ENCODE measurements at places on chromosomes 13 and 19.

DNA sequence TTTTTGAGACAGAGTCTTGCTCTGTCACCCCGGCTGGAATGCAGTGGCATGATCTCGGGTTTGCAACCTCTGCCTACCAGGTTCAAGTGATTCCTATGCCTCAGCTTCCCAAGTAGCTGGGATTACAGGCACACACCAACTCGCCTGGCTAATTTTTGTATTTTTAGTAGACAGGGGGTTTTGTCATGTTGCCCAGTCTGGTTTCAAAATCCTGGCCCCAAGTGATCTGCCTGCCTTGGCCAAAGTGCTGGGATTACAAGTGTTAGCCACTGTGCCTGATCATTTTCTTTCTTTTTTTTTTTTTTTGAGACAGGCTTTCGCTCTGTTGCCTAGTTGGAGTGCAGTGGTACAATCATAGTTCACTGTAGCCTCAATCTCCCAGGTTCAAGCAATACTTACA lies 28.7 kb downstream of the ZMYM5 start:
- DNase-seq, result no peak

DNA sequence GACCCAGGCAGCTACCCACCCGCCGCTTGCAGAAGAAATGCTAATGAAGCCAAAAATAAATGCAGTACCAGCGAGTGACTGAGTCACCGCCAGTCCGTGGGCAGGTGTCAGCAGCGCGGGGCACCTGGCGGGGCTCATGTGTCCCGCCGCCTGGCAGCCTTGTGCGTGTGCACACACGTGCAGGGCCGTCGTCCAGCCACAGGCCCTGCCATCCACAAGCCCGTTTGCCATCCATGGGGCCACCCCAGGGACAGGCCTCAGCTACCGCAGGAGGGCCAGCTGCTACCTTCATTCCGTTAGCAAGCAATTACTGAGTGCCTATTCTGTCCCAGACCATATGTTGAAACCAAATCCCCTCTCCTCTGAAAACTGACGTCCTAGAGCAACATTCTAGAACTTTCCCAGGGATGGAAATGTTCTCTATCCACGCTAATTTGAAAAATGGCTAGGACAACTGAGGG lies 20.5 kb downstream of the NCAN start:
- DNase-seq, result no peak

DNA sequence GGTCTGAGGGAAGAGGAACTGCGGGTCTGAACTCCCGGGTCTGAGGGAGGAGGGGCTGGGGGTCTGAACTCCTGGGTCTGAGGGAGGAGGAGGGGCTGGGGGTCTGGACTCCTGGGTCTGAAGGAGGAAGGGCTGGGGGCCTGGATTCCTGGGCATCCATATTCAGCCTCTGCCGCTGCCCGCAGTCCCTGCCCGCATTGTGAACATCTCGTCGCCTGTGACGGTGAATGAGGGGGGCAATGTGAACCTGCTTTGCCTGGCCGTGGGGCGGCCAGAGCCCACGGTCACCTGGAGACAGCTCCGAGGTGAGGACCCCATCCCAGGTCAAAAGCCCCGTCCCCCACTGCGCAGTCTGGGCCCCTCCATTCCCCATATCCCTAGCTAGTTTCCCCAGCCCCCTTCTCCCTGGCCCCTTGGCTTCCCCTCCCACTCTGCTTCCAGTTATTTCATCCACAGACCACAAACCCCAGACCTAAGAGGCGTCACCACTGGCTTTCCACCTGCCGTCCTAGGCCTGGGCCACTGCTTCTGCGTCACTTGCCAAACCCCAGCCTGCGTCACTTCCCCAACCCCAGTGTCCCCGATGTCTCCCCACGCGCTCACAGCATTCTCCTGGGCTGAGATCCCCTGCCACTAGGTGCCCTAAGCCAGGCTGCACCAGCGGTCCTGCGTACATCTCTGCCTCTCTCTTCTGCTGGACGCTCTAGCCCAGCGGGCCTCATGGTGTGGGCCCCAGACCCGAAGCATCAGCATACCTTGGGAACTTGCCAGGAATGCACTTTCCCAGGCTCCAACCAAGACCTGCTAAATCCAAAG lies 13.9 kb downstream of the IGLON5 start:
- no peak for DNase-seq

- no peak for DNase-seq
Observed at GRCh38 chr13:37457612-37458011, 141.0 kb downstream of the POSTN start.

- DNase-seq, result peak; percentile 70
Observed at GRCh38 chr19:42420055-42420544, 7.1 kb downstream of the LIPE start.

DNA sequence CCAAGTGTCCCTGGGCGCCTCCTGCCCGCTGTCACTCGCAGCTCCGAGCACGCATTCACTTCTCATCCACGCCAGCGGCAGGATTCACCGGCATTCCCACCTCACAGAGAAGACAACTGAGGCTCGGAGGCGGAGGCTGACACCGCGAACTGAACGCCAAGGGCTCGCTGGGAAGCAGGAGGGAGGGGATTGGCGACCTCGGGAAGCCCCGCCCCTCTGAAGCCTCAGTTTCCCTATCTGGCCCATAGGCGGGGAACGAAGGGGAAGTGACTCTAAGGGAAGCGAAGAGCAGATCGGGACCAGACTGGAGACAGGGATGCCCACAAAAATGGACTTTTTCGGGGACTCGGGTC lies 256 bp downstream of the MICOS13 start:
- DNase-seq, result peak; percentile 56

DNA sequence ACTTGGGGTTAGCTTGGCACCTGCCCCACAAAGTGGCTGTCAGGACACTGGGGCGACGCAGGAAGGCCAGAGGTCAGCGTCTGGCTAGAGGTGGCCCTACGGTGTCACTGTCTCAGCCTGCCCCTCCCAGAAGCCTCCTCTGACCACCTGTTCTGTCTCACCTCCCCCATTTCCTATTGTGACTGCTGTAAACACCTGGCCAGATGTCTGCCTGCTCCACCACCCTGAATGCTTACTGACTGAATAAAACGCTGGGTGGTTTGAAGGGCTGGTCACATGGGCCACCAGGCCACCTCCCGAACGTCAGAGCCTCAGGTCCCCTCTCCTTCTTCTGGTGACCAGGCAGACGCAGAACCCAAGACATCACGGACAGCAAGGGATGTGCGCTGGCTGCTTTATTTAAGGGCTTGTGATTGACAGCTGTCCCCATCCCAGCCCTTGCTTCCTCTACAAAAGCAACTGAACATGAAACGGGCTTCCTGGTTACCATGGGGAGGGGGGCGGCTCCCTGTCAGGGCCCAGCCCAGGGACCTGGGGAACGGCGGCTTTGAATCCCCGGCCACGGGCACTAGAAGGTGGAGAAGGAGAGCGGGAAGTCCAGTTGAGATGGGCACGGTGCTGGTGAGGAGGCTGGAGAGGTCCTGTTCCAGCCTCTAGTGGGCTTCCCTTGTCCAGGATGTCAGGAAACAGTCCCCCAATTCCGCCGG lies 6.2 kb downstream of the ELOF1 start:
- DNase-seq, result peak; percentile 2

- DNase-seq, result no peak
Observed at GRCh38 chr19:55468054-55468393, 3.5 kb upstream of the C19orf85 start.

DNA sequence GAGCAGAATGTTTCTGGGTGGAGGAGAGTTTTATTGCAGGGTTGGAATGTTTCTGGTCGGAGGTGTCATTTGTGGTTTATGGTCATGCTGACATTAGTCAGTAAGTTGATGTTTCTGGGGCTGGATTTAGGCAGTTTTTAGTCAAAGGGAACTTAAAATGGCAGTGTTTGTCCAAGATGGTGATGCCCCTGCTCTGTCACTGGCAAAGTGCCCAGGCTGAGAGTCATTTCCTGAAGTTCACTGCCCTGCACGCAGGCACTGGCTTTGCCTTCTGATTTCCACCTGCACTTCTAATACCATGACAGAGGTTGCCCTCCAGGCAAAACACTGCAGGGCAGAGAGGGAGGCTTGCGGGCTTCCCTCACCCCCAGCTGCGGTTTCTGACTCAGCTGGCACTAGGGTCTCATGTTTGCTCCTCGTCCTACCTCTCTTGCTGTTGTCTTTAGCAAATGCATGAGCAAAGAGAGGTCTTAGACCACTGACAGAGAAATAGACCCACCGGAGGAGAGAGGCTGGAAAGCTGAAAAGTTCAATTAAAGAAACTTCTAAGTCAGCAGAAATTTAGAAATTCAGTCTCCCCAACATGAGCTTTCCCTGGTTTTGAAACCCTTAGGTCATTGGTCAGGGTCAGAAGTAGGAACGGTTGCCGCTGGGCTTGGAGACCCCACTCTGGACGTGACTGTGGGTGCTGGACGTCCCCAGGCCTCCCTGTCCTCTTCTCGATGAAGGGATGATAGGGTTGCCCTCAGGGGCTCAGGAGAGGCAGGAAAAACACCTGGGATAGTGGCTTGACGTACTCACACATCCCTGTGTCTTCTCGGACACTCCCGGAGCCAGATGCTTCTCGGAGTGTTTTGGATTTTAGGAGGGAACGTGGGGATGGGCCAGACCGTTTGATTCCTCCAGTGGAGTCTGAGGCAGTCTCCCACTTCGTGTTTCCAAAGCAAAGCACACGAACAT lies 26.3 kb downstream of the TMEM255B start:
- DNase-seq, result peak; percentile 56

GRCh38 chr19:7869910-7870511 lies 4.2 kb downstream of the PRR36 start:
- no peak for DNase-seq

DNA sequence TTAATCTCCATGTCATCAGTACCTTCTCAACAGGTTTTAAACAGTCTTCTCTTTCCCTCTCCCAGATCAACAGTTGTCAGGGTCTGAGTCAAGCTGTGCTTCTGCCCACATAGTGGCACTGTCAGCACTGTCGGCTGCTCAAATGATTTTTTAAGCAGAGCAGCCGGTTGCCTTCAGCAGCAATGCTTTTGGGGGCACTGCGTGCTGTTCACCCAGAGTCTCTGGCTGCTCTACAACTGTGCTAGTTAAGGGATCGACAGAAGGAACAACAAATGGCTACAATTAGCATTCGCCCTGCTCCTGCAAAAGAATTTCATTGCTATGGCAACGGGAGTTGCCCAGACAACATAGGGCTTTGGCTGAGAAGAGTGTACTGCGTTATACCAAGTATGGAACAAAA lies 412.9 kb downstream of the DIAPH3 start:
- peak; percentile 78 for DNase-seq

DNA sequence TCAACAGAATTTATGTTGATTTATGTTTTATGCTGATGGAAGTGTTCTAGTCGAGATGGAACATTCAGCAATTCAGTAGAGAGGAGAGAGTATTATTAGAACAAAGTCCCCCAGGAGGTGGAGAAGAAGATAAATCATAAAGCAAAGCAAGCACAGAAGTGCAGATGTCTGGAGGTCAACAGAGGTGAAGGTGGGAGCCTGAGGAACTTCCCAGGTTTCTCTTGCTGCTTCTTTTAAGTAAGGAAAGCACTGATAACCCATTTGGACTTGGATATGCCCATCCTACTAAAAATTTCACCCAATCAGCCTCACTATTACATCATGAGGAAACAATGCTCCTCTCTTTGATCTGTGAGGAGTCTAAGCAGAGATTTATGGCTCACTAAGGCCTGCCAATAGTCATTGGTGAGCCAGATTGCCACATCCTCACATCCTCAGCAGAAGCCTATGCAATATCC lies 98.8 kb downstream of the EPSTI1 start:
- DNase-seq, result peak; percentile 54

- no peak for DNase-seq
Observed at GRCh38 chr13:47044842-47045241, 148.0 kb upstream of the HTR2A start.

- DNase-seq, result no peak
Observed at GRCh38 chr19:18713550-18714117, 30.2 kb downstream of the CRTC1 start.

GRCh38 chr13:46181840-46182490 lies at the start of gene LCP1:
LCP1 (minus strand) TSS chr13:46182177; CDS start chr13:46159662, 22,515 bp downstream.
- DNase-seq, result no peak

DNA sequence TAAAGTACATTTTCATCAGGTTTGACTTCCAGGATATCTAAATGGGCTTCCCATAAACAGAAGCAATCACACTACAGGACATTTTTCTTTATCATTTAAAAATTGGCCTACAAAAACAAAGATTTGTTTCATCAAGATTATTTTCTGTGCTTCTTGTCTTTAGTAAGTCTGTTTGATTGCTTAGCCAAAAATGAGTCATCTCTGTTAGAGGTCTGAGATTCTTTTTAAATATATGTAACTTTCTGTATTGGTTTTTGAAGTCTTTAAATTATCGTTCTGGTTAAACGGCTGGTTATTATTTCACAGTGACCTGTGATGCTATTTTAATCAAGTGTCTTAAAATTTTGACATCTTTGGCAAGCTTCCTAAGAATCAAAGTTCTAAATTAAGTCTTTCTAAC lies 62.7 kb downstream of the SLITRK1 start:
- no peak for DNase-seq

GRCh38 chr13:98751861-98752466 lies 508 bp downstream of the SLC15A1 start:
- DNase-seq, result peak; percentile 74

DNA sequence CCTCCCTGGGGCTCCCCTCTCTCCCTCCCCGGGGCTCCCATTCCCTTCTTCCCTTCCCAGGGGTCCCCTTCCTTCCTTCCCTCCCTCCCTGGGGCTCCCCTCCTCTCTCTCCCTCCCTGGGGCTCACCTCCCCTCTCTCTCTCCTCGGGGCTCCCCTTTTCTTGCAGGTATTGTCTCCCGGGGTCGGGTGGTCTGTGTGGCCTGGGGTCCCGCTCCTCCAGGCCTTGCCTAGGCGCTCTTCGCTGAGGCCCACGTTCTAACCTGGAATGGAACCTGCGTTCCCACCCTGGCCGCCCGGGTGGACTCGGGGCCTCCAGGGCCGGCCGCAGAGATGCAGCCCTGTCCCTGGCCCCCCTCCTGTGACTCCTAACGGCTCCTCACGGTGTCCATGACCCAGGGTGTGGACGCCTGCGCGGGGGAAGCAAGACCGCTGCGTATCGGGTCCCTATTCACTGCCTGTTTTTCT lies 940 bp upstream of the DCUN1D2 start:
- peak; percentile 69 for DNase-seq

- DNase-seq, result peak; percentile 94
Observed at GRCh38 chr19:51688671-51689571, 4.2 kb upstream of the SPACA6 start.

GRCh38 chr19:43743059-43743458 lies 11.7 kb downstream of the SMG9 start:
- no peak for DNase-seq

Measured in AG20443 (cell line).